ENCODE measurements at places on chromosomes 3 and 15.

DNA sequence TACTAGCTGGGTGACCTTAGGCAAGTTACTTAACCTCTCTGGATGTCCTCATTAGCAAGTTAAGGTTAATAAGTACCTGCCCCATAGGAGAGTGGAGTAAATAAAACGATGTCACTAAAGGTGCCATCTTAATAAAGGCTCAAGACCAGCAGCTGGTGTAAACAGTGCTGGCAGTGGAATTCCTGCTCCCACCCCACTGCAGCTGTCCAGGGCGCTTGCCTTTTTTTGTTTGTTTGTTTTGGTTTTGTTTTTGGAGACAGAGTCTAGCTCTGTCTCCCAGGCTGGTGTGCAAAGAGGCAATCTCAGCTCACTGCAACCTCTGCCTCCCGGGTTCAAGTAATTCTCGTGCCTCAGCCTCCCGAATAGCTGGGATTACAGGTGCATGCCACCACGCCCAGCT lies 28.9 kb downstream of the IDH3A start:
- DNase-seq: no peak

DNA sequence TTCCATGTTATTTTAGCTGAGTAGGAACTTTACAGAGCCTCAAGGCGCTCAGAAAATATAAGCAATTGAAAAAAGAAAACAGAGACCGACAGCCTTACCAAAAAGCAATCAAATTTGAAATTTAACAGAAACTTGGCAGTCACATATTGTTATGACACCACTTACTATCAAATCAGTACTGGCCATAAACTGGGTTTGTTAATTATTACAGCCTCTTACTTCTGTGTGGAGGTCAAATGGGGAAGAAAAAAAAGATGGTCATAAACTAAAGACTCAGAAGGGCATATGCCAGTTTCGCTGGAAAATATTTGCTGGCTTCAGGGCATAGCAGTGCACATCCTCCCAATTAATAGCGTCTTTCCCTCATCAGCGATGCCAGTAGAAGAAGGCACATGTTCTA lies 45.5 kb upstream of the SUCLG2 start:
- DNase-seq: no peak

DNA sequence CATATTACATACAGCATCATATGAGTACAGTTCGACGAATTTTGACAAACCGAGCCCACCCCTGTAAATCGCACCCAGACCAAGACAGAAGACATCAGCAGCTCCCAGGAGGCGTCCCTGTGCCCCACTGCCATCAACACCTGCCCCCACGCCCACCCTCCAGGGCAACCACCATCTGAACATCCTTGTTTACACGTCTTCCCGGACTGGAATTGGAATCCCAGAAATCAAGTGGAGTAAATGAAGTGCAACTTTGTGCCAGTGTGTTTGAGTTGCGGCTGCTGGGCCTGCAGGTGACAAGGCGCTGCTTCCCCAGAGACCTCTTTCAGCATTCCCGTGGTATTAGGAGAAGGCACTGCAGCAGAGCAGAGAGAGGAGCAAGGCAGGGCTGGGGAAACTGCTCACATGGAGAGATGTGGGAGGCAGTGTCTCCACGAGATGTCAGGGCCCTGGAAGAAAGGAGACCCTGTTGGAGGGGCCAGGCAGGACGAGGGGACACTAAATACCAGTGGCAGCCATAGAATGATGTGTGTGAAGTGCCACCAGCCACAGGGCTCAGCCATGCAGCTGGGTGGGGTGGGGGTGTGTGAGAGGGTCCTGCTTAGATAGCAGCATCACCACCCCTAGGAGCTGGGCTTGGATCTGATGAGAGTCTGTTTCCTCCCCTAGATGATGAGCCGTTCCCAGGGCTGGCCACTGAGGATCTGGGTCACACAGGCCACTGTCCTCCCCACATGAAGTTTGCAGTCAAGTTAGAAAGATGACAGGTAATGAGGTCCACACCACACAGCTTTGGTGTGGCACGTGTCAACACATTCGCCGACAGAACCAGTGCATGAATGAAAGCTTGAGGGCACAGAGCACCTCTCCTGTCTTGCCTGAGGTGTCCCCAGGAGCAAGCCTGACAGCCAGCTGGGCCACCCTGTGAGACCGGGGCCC lies 33.4 kb upstream of the PCSK6 start:
- no peak for DNase-seq

DNA sequence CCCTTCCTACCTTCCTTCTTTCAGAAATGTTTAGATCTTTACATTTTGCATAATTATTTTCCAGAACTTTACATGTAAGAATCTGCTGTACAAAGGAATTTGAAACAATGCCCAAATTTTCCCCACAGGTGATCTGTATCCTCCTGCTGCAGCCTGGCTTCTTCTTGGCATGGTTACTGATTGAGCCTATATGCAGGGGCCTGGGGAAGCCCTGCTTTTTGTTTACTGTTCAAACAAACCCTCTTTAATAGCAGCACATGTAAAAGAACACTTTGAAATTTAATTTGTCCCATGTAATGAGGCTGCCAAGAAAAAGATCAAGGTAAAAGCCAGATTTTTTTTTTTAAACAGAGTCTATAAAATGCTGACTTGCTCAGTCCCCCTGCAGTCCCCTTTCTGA lies 432.2 kb downstream of the TUSC7 start:
- no peak for DNase-seq

DNA sequence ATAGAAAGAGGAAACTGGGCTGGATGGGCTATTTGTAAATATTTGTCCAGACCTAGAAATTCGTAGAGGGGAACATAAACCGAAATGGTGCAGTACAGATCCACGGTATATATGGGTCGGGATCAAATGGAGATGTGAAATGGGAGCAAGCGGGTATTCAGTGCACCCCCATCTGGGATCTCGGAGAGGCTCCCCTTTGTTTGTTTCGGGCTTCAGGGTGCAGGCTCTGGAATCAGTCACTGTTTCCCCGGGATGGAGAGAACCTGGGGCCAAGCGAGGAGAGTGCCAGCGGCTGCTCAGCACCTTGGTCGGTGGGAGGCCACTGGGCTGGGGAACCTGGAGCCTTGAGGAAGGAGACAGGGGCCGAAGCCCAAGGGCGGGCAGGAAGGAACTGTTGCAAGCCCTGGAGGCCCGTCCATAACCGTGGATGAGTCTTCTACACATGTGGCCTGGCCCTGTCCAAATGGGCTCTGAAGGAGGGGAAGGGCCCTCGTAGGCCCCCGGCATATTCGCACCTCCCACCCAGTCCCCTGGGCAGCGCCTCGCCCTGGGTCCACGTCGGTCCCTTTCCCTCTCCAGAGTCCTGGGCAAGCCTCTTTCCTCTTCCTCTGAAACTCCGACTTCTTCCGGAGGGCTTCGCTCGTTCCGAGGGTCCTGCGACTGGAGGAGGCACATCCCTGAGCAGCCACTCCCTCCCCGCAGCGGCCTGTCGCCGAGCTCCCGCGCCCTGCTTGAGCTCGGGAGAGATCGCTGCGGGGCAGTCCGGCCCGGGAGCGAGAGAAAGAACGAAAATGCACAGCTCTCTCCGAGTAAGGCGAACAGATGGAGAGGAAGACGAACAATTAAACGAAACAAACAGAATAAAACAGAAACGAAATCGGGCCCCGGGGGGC lies 3.0 kb downstream of the ISL2 start:
- DNase-seq: no peak

- DNase-seq: peak; percentile 70
Observed at GRCh38 chr15:88894348-88894818, 961 bp downstream of the HAPLN3 start.

GRCh38 chr15:51117270-51117669 lies 22.6 kb upstream of the TNFAIP8L3 start:
- DNase-seq: no peak

- peak; percentile 35 for DNase-seq
Observed at GRCh38 chr15:89129123-89129815, 41.0 kb downstream of the ABHD2 start.

DNA sequence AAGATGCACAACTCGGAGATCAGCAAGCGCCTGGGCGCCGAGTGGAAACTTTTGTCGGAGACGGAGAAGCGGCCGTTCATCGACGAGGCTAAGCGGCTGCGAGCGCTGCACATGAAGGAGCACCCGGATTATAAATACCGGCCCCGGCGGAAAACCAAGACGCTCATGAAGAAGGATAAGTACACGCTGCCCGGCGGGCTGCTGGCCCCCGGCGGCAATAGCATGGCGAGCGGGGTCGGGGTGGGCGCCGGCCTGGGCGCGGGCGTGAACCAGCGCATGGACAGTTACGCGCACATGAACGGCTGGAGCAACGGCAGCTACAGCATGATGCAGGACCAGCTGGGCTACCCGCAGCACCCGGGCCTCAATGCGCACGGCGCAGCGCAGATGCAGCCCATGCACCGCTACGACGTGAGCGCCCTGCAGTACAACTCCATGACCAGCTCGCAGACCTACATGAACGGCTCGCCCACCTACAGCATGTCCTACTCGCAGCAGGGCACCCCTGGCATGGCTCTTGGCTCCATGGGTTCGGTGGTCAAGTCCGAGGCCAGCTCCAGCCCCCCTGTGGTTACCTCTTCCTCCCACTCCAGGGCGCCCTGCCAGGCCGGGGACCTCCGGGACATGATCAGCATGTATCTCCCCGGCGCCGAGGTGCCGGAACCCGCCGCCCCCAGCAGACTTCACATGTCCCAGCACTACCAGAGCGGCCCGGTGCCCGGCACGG lies 991 bp downstream of the SOX2 start:
- DNase-seq: no peak

GRCh38 chr3:66405701-66406091 lies 95.1 kb downstream of the LRIG1 start:
- DNase-seq: no peak

- DNase-seq: no peak
Observed at GRCh38 chr3:189270248-189270832, 98.6 kb downstream of the TPRG1 start.
